Stimulated activated CD4-positive, alpha-beta T cell treated with anti-CD3 and anti-CD28 coated beads, Interleukin-4, amount 100 ng/mL, for 24 hours (primary cell): ENCODE measurements at places on chromosomes 2 and 18.

DNA sequence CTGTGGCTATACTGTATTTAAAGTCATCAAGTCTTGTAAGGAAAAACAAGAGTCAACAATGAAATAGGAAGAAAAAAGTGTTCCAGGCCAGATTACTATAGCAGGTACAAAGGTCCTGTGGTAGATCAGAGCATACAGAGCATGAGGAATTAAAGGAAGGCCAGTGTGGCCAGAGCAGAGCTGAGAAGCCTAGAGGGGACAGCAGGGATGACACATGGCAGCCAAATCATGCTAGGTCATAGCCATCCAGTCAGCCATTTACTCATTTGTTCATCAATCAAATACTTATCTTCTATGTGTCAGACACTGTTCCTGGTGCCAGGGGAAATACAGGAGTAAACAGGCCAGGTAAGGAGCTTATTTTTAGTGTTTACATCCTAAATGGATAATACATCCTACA lies 24.3 kb downstream of the ADD2 start:
- no peak for DNase-seq

- no peak for DNase-seq
Measured at GRCh38 chr2:55916473-55917049, 7.0 kb downstream of the EFEMP1 start.

DNA sequence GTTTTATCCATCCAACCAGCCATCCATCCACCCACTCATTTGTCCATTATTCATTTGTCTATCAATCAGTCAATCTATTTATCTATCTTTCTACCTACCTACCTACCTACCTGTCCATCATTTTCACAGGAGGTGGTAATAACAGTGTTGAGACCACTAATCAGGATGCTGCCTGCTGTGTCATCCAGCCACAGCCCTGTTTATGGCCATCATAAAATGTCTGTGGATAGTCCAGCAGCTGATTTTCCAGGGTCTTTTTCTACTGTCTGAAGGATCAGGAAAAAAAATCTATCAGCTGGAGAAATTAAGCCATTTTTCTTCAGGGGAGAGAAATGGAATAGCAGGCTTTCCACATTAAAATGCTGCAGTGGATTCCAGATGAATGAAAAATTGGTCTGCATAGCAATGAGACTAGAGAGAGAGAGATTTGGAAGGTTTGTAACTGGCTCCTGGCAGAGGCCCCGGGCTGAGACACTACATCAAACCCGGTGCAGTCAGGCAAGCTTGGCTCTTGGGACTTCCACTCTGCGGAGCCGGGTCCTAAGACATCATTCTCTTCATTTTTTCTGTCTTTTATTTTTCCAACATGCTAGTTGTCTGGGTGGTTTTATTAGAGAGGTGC lies 33.0 kb upstream of the BOD1L2 start:
- no peak for DNase-seq

DNA sequence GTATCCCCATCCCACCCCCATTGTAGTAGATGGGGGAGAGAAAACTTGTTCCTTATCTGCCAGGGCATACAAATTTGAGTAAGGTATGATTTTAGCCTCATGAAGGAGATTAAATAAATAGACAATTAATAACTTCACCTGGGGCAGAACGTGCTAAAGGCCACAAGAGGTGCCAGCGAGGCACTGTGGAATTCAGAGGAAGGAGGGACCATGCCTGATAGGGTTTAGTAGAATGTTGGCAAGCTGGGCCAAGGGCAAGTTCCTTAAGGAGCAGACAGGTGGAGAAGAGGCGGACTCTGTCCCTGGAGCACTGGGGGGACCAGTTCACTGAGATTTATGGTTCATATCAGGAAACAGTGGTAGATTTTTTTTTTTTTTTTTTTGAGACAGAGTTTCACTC lies 22.5 kb downstream of the STAMBP start:
- DNase-seq = no peak

GRCh38 chr2:205914213-205915129 lies 171.5 kb downstream of the INO80D start:
- no peak for DNase-seq

GRCh38 chr2:39738936-39739335 lies 40.1 kb downstream of the THUMPD2 start:
- DNase-seq = no peak

GRCh38 chr2:237055386-237056100 lies 30.1 kb upstream of the COPS8 start:
- no peak for DNase-seq

- no peak for DNase-seq
Measured at GRCh38 chr2:126644630-126645191, 11.2 kb upstream of the GYPC start.

- no peak for DNase-seq
Measured at GRCh38 chr2:238127165-238128060, 11.1 kb upstream of the KLHL30 start.

DNA sequence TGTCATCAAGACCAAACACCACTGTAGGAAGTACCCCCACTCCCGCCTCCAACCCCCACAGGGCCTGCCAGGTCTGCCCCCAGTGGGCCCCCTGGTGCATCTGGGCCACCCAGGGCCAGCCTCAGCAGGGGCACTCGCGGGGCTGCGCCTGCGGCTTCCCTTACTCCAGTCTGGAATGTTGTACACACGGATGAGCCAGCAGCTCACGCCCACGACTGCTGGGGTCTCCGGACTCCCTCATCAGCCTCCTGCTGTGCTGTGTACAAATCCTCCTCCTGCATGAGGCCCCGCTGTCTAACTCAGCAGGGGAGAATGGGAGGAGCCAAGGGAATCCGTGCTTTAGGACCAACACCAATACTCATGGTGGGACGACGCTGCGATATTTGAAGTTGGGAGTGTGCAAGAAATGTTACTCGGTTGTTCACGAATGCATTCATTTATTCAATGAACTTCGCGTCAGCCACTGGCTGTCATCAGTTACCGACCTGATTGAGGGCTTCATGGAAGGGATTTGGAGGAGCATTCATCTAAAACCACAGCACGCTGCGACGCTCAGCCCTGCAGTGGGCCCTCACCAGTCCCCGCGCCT lies 654 bp upstream of the ASB1 start:
- no peak for DNase-seq

DNA sequence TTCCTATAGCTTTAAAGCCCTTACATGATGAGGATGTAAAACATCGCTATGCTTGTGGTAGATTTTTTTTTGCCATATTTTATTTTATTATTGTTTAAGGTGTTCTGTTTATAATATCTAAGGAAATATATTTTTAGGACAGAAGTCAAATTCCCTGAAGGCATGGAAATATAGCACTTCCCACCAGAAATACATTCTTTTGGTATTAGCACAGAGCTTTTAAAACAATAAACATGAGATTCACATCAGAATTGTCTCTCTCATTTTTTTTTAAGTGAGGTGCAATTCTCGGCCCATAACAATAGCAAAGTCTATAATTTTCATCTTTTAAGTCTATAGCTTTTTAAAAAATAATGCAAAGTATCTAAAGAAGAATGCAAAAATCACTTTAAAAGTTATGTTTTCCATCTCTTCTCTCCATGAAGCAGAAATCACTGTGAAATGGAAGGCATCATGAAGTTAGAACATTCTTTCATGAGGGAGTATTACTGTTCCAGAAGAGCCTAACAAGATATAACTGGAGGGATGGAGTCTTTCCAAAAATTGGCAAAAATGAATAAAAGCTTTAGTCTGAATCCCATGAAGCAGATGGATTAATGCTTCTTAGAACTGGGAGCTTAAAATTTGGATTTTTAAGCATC lies 283.6 kb upstream of the TRIB2 start:
- no peak for DNase-seq

- no peak for DNase-seq
Measured at GRCh38 chr2:149926149-149926548, 338.6 kb upstream of the MMADHC start.

DNA sequence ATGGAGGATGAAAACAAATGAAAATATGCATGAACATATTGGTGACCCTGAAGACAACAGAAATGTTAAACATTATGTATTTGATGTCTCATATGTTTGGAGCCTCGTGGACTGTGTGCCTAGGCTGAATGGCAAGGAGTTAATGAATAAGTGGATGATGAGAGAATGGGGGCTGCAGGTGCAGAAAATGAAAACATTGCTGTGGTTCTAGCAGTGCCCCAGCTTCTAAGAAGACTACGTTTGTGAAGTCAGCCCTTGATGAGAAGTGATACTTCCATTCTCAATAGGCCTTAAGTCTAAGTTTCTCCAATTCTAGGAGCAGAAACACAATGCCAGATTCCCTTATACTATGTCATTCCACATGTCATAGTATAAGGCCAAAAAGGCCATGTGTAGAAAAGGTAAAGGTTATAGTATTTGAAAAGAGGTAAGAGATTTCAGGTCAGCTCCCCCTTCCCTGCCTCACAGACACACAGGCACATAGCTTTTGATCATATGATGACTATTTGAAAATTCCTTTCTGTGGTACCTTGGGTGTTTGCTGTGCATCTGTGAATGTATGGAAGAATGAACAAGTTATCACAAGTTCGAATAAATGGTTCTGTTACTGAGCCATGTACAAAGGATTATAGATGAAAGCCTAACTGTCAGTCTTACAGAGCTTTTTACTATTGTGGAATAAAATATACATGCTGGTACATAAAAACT lies 280.8 kb downstream of the SETBP1 start:
- DNase-seq = no peak

DNA sequence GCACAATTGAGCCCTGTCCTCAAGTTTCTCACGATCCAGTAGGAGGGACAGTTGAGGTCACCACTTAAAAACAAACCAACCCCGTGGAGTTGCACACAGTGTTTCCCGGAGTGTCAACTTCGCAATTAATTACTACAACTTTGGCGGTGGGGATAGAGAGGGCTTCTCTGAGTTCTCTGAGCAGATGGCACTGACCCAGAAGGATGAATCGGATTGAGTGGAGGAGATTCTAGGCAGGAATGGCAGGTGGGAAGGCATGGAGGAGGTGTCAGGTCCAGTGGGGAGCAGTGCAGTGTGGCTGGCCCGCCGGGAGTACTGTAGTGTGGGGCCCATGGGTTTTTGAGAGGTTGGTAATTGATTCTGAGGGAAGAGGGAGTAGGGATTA lies 12.0 kb downstream of the SIX3 start:
- DNase-seq = no peak

GRCh38 chr2:71474744-71475397 lies 21.5 kb downstream of the DYSF start:
- DNase-seq = no peak

GRCh38 chr18:24995056-24995455 lies 356.9 kb downstream of the ZNF521 start:
- no peak for DNase-seq

DNA sequence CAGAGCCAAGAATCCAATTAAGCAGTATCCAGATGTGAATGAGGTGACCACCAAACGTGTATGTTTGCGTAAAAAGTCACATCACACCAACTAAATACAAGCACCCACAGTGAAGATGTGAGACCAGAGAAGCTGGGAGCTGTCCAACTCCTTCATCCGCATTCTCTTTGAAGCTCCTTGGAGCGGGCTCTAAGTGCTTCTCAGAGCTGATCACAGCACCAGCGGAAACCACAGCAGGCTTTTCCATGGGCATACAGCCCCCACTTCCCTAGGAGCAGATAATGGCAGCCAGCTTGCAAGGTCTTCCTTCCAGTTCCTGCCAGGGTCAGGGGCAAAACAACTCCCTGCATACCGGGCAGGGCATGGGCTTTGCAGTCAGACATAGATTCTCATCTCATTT lies 36.4 kb downstream of the REEP1 start:
- no peak for DNase-seq

DNA sequence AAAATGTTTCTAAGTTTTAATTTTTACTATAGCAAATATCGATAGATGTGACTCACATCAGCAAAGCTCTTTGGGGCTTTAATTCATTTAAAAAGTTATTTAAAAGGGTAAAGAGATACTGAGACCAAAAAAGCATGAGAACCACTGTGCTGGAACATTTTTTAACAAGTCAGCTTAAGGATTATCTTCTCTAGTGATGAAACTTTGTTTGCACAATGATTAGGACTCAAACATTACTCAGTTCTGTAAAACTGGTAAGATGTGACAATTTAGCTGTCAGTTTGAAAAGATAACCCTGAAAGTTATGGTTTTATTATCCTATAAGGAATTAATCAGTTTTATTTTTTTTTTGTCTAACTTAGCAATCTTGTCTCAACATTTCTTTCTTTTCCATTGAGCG lies 301.4 kb downstream of the TSN start:
- DNase-seq = no peak

GRCh38 chr2:20334605-20335203 lies 15.9 kb downstream of the PUM2 start:
- DNase-seq = no peak

DNA sequence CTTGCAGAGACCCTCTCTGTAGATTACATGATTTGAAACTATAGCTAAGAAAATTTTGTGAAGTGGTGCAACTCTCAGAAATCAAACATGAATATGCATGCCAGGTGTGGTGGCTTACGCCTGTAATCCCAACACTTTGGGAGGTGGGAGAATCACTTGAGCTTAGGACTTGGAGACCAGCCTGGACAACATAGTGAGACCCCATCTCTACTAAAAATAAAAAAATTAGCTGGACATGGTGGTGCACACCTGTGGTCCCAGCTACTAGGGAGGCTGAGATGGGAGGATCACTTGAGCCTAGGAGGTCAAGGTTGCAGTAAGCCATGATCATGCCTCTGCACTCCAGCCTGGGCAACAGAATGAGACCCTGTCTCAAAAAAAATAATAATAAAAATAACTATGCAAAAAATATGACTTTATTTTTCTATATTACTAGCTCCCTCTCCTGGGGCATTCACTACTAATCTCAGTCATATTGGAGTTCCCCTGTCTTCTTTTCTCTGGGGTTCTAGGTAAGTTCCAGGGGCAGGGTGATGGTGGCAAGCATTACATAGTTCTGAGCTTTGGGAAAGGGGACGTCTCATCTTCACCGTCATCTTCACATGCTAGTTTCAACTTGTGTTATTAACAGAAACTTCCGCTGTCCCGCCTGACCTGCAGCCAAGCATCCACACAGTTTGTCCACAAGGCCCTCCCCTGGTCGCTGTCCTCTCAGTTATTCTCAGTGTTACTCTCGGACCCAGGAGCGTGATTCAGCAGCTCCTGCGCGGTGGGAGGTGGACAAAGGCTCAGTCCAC lies 96.8 kb upstream of the MBOAT2 start:
- DNase-seq = no peak

DNA sequence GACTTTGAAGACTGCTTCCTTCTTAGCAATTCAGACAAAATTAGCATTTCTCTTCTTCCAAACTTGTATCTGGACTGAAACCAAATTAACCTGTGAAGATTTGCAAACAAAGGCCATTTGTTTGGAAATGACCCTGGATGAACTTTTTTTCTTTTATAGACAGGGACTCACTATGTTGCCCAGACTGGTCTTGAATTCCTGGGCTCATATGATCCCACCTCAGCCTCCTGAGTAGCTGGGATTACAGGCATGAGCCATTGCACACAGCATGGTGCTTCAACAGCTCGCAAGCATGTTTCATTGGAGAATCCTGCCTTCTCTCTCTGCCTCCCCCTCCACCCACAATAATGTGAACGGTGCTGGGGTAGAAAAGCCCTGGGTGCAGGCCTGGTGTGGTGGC lies 170.2 kb downstream of the ARL4C start:
- no peak for DNase-seq

DNA sequence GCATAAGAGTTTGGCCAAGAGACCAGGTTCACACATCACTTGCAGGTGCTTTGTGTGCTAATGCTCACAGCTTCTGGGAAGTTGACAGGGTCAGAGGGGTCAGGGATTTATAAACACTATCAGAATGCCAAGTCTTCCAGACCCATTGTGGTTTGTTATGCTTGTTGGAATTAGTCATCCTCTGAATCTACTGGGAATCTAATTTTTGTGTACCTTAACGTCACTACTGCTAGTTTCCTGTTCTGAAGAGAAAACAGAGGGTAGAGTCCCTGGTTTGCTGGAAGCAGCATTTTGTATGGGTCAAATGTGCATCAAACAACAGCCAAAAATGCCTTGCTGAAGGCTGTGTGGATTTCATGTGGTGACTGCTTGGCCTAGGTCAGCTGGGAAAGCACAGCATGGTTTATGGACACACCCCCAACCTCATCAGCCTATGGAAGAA lies 33.3 kb downstream of the ANTXR1 start:
- no peak for DNase-seq
